ENCODE measurements at places on chromosomes 16 and 17.

GRCh38 chr17:62797959-62798358 lies 10.2 kb downstream of the MARCHF10 start:
- DNase-seq: no peak

GRCh38 chr16:84332975-84333684 lies 35.2 kb upstream of the ATP2C2 start:
- DNase-seq: no peak

GRCh38 chr16:65294708-65295107 lies 172.8 kb upstream of the CDH11 start:
- DNase-seq: no peak

GRCh38 chr16:23132775-23133463 lies 16.3 kb downstream of the USP31 start:
- no peak for DNase-seq

- no peak for DNase-seq
Observed at GRCh38 chr17:19771971-19772630, 24.0 kb upstream of the ALDH3A1 start.

DNA sequence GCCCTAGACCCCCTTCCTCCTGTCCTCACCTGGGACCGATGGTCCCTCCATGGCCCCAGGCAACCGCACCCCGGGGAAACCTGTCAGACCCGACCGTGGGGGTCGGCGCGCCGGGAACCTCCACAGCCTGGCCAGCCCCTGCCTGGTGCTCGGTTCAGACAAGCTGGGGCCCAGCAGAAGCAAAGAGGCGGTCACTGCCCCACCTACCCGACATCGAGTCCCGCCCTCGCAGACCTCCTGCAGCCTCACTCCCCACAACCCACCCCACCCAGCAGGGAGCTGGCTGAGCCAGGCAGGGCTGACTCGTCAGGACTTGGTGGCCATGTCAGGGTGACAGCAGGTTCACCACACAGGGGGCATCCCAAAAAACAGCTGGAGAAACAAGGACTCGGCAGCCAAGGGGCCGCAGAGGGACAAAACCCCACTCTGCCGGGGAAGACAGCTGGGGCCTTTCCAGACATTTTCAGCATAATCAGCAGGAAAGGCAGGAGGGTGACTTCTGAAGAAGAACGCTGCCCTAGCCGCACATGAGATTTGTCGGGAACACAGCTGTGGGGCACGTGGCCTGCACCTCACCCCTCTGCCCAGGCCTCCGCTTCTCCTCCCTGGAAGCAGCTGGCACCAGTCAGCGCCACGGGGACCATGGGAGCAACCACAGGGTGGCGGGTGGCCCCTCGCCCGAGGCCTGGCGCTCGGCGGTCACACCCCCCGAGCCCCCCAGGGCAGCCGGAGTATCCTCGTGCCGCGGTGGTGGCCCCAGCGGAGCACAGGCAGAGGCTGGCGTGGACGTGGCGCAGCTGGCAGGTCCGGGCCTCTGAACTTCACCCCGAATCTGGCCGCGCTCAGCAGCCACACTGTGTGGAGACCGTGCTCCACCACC lies 22.9 kb downstream of the GNPTG start:
- peak; percentile 5 for DNase-seq

DNA sequence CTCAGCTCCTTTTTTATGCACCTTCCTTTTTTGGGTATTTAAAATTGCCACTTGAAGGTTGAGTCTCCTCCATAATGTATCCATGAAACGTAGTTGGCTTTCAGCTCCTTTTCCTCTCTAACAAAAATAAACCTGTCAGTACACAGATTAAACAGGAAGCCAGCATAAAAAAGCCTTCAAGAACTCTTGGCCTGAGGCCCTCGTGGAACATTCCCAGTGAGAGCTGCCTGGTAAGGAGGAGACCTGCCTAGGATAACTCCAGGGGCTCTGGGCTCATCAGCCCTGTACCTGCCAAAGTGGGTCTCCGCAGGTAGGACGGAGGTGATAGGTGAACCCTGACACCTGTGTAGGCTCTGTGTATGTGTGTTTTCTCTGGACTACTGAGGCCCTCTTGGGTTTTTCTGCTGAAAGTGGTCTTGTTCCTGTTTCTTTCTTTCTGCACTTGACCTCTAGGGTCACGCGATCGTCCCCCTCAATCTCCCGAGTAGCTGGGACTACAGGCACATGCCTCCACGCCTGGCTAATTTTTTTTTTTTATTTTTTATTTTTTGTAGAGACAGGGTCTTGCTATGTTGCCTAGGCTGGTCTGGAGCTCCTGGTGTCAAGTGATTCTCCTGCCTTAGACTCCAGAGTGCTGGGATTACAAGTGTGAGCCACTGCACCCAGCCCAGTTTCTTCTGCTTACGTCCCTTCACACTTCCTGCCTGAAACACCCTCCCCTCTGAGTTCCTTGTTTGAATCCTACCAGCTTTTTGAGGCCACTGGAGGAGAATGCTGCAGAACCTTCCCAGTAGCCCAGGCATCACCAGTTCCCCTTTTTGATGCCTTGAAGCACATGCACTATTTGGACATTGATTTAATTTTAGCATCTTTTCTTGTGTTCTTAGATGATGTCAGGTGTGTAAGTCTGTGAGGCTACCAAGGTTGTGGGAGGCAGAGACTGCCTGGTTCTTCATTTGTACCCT lies 9.8 kb downstream of the PGS1 start:
- DNase-seq: peak; percentile 93

DNA sequence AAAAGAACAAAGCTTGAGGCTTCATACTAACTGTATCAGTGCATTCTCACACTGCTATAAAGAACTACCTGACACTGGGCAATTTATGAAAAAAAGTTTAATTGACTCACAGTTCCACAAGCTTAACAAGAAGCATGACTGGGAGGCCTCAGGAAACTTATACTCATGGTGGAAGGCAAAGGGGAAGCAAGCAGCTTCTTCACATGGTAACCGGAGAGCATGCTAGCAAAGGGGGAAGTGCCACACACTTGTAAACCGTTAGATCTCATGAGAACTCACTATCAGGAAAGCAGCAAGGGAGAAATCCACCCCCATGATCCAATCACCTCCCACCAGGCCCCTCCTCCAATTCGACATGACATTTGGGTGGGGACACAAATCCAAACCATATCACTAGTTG lies 25.3 kb downstream of the CTRB2 start:
- DNase-seq: peak; percentile 2

- DNase-seq: no peak
Observed at GRCh38 chr16:24753437-24753836, 24.0 kb downstream of the TNRC6A start.

DNA sequence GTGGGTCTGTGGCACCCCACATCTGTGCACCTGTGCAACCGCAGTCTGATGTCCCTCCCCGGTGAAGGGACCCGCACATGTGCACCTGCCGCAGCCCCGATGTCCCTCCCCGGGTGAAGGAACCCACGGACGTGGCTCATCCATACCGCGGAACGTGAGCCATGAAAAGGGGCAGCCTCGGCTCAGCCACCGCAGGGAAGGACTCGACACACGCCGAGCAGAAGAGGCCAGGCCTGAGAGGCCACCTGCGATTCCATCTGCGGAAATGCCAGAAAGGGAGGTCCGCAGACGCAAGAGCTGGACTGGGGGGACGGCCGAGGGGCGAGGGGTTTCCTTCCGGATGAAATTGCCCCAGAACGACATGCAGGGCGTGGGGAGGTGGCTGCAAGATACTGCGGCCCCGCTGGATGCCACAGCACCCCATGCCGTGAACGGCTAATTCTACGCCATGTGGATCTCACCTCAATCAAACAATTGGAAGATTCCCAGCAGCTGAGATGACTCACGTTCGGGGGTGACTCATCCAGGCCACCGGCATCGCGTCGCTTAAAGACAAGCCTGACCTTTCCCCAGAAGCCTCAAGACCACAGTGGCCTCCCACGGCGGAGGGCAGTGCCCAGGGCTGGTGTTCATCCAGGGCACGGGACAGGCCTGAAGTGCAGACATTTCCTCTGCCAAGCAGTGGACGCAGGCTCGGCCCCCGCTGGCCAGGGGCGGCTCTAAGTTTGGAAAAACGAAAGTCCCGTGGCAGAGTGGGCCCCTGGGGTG lies 21.0 kb downstream of the SOX8 start:
- no peak for DNase-seq

GRCh38 chr17:15978606-15979005 lies 20.9 kb downstream of the ZSWIM7 start:
- DNase-seq: no peak

DNA sequence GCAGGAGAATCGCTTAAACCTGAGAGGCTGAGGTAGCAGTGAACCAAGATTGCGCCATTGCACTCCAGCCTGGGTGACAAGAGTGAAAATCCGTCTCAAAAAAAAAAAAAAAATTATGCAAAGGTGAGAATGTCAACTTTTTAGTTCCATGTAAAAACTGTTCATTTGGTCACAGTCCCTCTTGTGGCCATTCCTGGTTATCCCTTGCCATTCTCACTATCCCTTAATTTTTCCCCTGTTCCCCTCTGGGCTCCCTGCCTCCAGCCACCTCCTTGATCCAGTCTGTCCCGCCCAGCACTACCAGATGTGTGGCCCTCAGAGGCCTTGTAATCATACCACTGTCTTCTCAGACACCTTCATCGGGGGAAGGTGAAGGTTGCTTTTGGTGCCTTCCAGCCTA lies 23.4 kb downstream of the DCAF7 start:
- DNase-seq: no peak

DNA sequence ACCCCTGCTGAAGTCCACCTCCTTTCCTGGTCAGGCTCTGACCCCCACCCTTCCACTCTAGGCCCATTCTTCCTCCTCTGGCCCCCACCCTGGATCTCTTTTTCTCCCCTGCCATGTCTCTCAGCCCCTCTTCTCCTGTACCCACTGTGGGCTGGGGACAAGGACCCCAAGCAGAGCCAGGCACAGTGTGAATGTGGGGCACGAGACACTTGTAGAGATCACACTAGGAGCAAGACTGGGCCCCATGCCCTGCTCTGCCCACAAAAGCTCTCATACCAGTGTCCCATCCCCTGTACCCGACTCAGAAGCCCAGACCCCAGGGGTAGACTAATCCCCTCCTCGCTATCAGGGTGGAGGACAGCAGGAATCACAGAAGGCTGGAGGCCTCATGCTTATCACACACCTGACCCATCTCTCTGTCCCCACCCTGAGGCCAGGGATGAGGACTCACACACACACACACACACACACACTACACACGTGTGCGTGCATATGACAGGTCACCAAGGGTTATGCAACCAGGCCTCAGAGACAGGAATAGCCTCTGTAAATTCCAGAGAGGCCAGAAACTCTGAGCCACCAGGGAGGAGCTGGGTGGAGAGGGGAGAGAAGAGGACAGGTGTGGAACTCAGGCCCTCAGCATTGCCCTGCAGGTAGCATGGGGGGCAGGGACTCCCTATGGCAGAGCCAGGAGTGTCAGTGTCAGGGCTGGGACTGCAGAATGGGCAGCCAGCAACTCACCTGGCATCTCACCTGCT lies 21.1 kb downstream of the ARHGAP27 start:
- DNase-seq: peak; percentile 49

DNA sequence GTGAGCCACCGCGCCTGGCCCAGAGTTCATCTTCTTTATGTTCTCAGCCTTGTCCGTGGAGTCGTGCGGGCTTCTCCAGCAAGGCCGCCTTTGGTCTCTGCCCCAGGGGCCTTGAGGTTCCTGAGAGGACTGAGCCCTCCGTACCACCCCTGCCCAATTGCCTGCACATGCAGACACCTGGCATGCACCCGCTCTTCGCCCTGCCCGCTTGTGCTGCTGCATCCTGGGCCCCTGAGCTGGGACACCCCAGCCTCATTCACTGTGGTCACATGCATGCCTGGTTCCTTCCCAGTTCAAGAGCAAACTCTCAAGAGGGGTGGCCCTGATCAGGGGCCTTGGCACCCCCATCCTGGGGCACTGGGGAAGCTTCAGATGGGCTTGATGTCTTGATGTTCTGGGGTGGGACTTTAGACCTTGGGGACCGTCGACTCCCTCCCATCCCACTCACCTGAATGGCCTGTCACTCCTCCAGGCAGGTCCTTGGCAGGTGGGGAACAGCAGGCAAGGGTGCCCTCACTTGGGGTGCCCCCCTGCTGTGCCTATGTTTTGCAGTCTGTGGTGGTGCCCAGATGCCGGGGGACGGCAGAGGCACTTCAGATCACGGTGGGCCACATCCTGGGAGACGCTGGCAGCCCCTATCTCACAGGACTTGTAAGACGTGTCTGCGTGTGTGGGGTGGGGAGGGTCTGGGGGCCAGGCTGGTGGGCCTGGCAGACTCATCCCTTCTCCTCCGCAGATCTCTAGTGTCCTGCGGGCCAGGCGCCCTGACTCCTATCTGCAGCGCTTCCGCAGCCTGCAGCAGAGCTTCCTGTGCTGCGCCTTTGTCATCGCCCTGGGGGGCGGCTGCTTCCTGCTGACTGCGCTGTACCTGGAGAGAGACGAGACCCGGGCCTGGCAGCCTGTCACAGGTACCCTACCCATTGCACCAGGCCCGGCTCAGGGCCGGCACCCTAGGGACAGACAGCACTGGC lies 12.7 kb upstream of the SPNS2 start:
- DNase-seq: no peak

- DNase-seq: no peak
Observed at GRCh38 chr17:45402916-45403315, 29.8 kb downstream of the ARHGAP27 start.

DNA sequence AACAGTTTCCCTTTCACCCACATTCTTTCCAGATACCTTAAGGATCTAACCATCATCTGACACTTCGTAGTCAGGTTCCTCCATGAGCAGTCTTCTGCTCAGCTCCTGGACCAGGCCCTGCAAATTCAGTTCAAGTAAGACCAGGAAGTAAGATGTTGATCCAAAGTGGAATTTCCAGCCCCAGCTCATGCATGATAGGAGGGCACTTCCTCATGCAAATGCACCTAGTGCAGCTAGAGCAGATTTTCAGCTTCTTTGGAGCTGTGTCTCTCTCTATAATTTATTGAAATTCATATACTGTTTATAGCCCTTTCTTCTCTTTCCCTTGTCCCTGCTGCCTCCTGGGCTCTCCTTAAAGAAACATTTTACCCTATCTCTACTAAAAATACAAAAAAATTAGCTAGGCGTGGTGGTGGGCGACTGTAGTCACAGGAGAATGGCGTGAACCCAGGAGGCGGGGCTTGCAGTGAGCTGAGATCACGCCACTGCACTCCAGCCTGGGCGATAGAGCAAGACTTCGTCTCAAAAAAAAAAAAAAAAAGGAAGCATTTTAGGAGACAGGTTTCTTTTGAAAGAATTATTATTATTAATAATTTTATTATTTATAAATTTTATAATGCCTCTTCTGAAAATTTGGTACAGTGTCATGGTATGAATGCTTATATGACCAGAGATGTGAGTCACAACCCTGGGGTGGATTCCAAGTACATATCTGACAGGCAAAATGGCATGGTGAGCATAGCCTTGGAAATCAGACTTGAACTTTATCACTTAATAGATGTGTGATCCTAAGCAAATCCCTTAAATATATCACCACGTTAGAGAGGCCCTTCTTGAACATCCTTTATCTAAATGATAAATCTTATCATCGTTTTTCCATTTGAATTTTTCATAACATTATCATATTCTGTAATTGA lies 94.3 kb downstream of the SSH2 start:
- peak; percentile 16 for DNase-seq
